PC-3 (cell line): ENCODE measurements at places on chromosomes 4 and X. TPM values are rescaled to one million over a fixed set of nuclear protein-coding genes. Genes with fewer than 3 reads are reported as not detected.

GRCh38 chr4:108126806-108127205 is 41.9 kb downstream of the LEF1 start:
- no peak for DNase-seq

- DNase-seq: no peak
Observed at GRCh38 chr4:120434756-120435155, 368.1 kb upstream of the MAD2L1 start.

DNA sequence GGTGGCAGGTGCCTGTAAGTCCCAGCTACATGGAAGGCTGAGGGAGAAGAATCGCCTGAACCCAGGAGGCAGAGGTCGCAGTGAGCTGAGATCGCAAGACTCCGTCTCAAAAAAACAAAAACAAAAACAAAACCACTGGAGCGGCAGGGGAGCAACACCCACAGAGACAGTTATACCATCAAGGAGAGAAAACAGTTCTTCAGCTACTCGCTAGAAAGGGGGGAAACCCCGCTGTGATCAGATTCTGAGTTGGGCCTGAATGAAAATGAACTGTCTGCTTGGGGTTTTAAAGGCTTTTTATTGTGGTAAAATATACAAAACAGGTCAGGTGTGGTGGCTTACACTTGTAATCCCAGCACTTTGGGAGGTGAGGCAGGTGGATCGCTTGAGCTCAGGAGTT is 16.8 kb upstream of the IRAK1 start:
- no peak for DNase-seq

Gene MAGEA4
- total RNA-seq: not detected in 2 replicates

DNA sequence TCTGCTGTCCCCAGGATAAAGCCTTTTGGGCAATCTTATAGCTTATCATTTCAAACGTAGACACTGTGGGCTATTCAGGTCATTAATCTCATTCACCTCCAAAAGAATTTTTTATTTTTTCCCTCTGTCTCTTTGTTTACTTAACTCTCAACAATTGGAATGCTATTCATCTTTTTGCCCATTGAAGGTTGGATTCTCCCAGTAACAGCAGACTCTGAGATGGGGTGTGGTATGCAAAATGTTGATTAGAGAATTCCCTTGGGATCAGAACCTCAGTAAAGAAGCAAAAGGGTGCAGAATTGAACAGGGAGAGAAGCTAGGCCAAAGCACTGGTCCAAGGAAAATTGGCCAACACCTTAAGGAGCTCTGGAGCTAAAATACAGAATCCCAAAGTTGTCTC is 60.4 kb downstream of the CAMK2D start:
- DNase-seq: no peak

Gene CSAG1
- not detected in 2 replicates for total RNA-seq
